ENCODE measurements at places on chromosomes 7 and 10.

GRCh38 chr10:111367531-111367930 is 290.7 kb downstream of the ADRA2A start:
- no peak for DNase-seq

DNA sequence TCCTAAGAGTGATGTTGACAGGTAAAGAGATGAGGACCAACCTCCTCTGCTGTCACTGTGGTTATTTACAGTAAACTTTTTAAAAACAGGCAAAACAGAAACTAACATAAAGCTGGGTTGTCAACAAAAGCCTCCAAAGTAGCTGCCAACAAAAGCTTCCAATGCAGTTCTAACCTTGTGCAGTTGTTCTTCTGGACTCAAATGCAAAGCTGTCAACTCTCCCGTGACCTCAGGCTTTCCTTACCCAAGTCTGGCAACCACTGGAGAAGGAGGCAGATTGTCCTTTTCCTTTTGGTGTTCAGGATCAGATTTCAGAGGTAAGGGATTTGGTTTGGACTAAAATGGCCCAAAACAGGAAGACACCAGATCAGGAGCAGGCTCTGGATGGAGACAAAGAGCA is 63.1 kb downstream of the DLG5 start:
- no peak for DNase-seq

- DNase-seq, result no peak
These were observed 967 bp downstream of the ELFN1 start for GRCh38 chr7:1670894-1671593.

- DNase-seq, result no peak
These were observed 32.0 kb downstream of the NUB1 start for GRCh38 chr7:151373599-151373998.

DNA sequence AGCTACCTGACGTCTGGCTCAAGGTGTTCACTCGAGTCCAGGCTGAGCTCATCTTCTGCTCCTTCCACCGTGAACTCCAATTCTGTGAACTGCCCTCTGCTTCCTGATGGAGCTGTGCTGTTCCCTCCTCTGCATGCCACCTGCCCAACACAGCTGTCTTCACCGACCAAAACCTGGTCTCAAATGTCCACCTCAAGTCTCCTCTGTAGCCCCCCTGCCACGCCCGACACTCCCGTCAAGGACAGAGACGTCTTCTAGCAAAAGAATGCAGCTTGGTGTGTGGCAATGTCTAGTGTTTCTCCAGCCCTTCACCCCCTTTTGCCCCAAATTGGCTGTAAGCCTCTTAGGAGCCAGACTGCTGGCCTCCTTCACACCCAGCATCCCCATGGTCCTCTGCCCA is 305.1 kb downstream of the DNAJB6 start:
- no peak for DNase-seq

DNA sequence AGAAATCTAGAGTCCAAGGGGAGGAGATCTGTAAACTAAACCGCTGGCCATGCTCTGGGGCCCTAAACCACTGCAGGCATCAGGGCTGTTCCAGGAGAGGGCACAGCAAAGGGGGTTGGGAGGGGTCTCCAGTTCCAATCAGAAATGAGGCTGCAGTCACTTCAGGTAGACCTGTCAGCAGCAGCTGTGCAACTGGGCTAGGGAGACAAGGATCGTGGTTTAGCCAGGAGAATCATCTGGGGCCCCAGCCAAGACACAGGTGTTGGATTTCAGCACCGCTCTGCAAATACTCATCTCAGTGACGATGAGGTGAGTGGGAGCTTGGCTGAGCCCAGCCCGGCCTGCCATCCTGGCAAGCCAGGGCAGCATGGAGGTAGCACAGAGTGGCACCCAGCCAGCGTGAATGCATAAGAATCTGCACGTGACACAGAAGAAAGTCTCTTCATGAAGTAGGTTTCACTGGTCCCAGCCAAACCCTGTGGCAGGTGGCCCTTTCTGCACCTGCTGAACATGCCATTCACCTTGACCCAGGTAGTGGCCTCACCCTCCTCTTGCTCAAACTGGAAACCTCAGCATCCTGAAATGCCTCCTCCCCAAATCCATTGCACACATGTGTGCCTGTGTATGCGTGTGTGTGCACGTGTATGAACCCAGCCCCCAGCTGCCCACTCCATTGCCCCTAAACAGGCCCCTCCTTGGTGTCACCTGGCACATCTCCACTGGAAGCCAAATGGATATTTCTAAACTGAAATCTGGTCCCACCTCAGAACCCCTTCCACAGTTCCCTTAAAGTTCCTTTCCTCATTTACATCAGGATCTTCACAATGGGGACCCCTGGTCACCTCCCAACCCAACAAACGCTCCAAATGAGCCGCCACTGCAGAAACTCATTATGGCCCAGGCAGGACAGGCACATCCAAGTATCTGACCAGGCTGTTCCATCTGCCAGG is 9.6 kb downstream of the GPRIN2 start:
- no peak for DNase-seq
